ENCODE measurements at places on chromosomes 11 and 22. TPM values are rescaled to one million over a fixed set of nuclear protein-coding genes. Genes with fewer than 3 reads are reported as not detected.

DNA sequence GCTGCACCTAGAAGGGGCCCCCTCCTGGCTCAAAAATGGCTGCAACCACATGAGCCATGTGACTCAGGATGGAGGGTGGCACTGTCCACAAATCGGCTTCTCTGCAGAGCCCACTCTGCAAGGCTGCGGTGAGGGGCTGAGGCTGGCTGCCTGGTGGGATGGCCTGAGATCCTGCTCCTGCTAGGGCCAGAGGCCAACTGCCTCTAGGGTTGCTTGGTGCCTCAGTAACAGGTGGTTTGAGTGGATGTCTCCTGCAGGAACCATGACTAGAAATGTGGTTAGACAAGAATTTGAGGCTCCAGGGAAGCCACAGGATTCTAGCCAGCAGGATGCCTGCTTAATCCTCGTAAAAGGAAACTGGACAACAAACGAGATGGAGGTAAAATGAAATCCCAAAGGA, 17.1 kb downstream of the PATZ1 start:
- DNase-seq, result peak; percentile 68

DNA sequence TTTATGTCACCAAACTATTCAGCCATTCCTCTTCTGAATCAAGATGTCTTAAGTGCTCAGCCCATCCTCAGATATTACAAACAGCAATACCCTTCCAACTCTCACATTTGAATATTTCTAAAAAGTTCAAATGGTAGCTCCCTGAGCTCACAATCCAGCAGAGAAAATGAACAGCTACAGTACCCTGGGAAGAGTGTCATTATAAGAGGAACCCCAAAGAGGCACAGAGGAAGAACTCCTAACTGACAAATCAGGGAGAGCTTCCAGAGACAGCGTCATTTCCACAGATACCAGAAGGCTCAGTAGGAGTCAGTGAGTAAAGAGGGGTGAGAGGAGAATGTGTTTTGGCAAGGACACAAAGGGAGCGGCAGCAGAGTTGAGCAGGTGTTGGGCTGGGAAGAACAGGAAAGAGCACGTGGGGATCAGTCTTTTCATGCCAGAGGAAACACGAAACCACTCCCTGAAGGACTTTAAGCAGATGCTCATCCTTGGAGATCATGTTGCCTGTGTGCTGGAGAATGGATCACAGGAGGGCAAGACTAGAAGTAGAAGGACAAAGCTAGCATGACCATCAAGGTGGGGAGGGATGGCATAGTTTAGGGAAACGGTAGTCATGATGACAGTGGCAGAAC, 4.3 kb downstream of the CLTCL1 start:
- DNase-seq, result no peak

- no peak for DNase-seq
These were observed 158.7 kb downstream of the RAB38 start for GRCh38 chr11:88016392-88017170.

DNA sequence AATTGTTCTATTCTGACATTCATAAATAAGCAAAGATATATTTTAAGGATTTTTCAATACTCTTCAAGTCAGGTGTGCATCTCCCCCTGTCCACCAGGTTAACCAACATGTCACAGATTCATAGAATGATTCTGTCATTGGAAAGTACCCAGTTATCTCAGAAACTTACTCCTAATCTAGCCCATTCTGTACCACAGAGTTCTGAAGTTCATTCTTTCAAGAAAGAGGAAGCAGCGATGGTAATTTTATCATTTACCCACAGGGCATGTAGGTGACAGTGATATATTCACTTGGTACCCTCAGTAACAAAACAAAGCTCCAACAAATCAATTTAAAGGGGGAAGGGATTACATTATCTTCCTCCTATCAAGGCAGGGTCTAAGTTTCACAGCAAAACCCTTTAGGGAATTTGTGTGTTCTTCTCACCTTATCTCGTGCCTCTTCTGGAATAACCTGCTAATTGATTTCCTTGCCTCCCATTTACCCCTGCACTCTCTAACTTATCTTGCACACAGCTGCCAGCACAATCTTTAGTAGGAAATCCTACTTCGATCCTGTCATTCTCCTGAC, 19.0 kb upstream of the MPPED2 start:
- no peak for DNase-seq

DNA sequence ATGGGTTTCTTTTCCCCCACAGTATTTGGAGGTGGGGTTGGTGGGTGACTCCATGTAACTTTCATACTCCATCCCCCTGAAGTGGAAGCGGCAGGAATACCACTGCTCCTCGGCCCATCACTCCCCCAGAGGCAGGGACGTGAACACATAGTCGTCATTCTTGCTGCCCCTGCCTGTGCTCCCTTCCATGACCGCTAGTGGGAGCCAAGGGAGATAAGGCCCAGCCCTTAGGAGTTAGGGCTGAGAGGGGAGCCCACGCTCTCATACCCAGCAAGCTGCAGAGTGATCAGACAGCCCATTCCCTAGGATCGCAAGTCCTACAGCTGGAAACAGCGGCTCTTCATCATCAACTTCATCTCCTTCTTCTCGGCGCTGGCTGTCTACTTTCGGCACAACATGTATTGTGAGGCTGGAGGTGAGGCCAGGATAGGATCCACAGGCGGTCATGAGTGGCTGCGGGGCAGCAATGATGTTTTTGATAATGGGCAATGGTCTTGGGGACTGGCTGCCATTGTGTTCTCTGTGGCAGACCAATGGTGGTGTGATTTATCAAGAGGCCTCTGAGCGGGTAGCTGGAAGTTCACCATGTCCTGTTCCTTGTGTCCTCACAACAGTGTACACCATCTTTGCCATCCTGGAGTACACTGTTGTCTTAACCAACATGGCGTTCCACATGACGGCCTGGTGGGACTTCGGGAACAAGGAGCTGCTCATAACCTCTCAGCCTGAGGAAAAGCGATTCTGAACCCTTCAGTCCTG, 15.9 kb downstream of the RHOG start:
- peak; percentile 78 for DNase-seq

GRCh38 chr22:40418366-40419201, 48.2 kb downstream of the SGSM3 start:
- DNase-seq, result peak; percentile 83

DNA sequence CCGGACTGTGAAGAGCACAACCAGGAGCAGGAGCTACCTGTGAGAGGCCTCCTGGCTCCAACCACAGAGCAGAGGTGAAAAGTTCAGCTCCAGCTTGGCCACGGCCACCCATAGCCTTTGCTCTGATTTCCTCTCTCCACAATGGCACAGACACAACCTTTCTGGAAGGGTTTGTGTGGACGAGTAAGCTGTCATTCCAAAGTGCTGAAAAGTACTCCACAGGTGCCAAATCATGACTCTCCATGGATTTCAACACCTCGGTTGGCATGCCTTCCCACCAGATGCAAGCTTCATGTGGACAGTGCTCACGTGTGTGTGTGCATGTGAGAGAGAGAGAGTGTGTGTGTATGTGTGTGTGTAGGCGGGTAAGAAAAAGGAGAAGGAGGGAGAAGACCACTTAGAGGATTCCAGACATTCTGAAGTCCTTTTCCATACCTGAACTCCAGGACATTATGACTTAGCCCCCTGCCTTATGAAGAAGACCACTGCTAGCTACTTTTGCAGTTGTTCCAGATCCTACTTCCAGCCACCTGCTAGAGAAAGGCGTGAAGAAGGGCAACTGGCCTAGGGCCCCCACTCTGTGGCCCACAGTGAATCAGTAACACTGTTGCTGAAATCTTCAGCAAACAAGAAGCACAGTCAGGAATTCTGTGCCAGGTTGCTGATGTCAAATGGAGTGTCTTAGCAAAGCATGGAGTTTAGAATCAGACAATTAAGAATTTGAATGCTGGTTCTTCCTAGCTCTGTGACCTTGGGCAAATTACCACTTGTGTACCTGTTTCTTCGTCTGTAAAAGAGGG, 13.9 kb upstream of the NAV2 start:
- no peak for DNase-seq

- DNase-seq, result no peak
These were observed at the start of gene SPON1 for GRCh38 chr11:13962562-13963168. TSS of gene SPON1 (plus strand) at chr11:13962723. CDS start at chr11:13962905, 182 bp downstream.

DNA sequence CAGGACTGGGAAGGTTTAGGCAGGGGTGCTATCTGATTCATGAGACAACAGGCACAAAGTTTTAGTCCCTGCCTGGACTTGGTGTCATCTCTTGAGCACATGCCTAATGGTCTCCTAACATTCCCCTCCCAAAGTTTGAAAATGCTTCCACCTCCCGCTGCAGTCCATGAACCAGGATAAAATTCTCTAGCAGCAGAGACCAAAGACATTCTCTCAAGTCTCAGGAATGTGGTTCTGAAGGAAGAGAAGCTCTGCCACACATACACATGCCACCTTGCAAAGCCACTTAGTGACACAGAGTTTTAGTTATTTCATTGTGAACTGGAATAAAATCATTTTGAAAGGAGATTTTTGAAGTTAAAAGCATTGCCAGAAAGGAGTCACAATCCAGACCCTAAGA, 15.5 kb downstream of the OR51B6 start:
- no peak for DNase-seq

DNA sequence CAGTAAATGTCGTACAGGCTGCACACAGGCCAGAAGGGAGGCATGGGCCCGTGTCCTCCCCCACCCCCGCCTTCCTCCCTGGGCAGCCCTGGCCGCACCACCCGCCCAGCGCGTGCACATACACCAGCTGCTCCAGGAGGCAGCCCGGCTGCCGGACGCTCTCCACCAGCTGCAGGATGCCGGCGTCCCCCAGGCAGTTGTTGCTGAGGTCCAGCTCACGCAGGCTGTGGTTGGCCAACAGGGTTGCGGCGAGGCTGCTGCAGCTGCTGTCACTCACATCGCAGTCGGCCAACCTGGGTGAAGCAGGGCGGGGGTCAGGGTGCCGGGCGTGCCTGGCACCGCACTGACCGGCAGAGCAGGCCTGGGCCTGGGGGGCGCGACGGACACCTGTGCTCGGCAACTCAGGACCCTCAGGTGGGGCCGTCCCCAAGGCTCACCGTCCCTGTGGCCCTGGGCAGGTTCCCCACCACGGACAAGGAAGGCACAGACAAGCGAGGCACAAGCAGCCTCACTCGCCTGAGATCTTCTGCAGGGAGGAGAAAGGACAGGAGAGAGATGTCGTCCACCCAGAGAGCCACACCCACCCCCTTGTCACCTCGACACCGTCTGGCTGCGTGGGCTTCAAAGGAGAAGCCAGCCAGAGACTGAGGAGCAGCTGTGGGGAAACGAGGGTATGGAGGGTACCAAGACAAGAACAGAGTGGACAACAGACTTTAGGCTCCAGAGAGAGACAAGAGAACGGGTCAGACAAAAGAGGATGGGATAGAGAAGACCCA, 12.1 kb downstream of the RNH1 start:
- peak; percentile 88 for DNase-seq

DNA sequence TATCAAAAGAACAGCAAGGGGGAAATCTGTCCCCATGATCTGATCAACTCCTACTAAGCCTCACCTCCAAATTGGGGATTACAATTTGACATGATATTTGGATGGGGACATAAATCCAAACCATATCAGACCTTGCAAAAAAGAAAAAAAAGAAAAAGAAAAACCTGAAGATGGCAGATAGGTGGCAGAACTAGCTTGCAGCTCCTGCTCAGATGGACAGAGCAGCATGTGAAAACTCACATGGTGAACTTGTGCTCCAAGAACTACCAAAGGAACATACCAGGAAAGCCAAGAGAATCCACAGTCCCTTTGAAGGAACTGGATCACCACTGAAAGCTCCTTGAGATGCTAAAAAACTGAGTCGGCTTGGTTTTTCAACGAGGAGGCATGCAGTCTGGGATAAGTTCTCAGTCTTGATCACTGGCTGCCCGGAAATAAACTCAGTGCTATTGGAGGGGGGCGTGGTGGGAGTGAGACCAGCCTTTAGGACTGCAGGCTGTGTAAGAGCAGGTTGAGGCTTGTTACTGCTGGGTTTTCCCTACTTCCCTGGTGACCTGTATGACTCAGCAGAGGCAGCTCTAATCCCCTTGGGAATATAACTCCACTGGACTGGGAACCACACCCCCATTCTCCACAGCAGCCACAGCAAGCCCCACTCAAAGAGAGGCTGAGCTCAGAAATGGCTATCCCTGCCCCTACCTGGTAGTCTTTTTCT, 358.3 kb upstream of the ARHGAP42 start:
- DNase-seq, result no peak

- no peak for DNase-seq
These were observed 22.7 kb upstream of the P2RY2 start for GRCh38 chr11:73195191-73196007.

DNA sequence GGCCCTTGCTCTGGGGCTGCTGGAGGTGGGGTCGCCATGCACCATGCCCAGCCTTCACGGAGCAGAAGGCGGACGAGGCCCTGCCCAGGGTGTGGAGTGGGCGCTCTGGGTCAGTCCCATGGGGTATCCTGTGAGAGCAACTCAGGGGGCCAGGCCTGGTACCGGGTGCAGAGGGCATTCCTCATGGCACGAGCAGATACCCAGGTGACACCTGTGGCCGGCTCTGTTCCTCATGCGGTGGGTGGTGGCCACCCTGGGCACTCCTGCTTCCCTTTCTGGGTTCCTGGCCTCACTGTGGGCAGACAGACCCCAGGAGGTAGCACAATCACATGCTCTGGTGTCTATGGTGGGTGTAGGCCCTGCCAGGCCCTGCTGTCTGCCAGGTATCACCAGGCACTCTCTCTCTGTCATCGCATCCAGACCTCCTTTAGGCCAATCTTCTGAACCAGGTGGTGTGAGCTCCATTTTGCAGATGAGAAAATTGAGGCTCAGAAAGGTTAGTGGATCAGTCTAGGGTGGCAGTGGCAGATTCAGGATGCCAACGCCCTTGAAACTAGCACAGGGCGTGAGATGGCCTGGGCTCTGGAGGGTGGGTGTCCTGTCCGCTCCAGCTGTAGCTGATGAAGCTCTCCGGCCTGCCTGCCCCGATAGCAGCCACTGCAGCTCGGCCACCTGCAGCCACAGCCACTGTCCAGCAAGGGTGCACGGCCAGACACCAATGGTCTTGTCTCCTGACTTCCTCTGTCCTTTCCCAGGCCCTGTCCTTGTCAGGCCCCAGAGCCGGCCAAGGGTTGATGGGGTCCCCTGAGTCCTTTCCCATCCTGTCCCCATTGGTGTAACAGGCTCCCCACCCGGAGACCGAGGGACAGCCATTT, 15.1 kb downstream of the DGKZ start:
- DNase-seq, result no peak

Gene EHF
- not detected for total RNA-seq

Gene APOL5
- not detected for total RNA-seq

Gene RASSF10
- total RNA-seq, result 0.72 TPM

Gene PCNX3
- total RNA-seq, result 27.9 TPM

Gene DEPDC7
- 13.3 TPM for total RNA-seq

Gene TMEM135
- 35.8 TPM for total RNA-seq

Measured in osteoblast (primary cell).